ENCODE measurements at places on chromosomes 16 and 17. TPM values are rescaled to one million over a fixed set of nuclear protein-coding genes. Genes with fewer than 3 reads are reported as not detected.
A peak's percentile ranks its signal among the peaks of the same experiment; 100 is the strongest.

DNA sequence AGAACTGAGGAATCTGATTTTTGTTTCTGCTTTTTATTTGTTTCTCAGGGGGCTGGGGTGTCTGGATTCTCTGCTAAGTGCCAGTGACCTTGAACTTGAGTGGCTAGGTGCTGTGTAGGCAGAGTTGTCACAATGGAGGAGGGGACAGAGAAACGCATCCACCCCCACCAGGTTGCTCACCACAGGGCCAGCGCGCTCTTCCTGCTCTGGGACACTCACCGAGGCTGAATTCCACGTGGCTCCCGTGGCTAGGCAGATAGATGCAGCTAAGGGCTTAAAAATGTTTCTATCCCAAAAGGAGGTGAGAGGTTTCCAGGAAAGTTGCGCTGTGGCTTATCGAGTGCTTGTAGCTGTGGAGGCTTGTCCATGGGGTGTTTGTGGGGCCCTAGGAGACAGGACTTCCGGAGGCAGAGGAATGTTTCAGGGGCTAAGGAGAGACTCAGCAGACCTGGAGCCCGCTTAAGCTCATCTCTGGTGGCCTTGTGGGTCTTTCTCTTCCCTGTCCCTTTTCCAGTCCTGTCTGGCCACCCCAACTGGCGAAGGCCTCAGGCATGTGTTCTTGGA, 36.8 kb downstream of the ADCY7 start:
- DNase-seq: peak; percentile 72

DNA sequence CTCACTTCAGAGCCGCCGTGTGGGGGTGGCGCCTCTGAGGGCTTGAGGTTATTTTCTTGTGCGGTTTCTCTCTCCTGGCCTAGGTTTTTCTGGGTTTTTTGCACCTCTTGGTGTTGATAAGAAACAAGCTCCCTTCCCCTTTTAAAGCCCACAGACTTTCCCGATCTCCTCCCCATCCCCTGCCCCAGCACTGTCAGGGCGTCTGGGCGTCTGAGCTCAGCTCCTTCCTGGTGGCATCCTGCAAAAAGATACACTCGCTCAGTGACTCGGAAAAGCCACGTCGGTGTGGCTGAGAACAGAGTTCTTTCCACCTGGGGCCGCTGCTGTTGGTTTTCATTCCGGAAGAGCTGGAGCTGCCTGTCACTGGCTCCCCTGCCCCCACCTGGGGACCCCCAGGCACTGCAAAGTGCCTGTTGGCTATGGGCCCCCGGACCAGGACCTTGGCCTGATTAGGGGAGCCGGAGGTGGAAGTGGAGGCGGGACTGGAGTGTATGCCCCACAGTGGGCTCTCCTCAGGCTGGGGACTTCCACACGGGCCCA, 14.5 kb downstream of the BAIAP2 start:
- DNase-seq: no peak

DNA sequence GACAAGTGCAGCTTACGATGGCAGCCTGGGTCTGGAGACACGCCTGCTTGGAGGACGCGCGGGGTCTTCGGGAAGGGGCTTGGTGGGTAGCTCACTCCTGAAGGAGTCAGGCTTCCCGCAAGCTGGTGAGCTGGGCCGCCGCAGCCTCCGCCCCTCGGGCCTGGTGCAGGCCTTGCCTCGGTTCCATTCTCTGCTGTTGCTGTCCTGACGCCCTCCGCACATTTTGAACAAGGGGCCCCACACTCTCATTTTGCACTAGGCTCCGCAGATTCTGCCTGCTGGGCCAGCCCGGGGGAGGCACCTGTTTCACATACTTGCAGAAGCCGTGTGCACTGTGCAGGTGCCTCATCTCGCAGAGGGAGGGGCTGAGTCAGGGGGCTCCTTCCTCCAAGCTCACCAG, 31.9 kb upstream of the CBX4 start:
- DNase-seq: no peak

DNA sequence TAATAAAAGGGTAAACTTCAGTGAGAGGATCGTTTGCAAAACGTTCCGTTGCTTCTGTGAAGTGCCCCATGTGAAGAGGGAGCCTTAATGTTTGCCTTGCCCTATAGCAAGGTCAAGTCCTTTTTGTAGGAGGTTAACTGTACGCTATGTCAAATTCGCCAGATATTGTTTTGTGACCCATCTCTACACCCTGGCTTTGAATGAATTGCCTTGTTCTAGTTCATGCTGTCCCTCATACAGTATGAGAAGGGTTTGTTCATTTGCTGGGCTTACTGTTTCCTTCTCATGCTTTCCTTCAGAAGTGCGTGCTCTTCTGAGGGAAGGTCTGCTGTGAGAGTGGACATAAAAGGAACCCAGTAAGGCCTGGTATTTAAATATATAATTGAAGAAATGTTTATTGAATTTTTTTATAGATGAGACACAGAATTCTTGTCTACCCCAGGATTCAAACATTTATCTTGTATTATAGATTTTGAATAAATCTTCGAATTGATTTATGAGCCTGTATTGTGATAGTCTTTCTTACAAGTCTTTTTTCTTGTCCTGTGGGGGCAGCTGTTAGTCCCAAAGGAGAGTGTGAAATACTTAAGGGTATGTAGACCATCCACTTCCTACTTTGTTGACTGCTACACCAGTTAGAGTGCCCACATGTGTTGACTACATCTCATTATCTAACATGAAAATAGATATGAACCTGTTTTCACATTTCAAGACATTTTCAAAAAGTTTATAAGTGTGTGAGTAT, 1.7 kb downstream of the MAP3K3 start:
- no peak for DNase-seq

DNA sequence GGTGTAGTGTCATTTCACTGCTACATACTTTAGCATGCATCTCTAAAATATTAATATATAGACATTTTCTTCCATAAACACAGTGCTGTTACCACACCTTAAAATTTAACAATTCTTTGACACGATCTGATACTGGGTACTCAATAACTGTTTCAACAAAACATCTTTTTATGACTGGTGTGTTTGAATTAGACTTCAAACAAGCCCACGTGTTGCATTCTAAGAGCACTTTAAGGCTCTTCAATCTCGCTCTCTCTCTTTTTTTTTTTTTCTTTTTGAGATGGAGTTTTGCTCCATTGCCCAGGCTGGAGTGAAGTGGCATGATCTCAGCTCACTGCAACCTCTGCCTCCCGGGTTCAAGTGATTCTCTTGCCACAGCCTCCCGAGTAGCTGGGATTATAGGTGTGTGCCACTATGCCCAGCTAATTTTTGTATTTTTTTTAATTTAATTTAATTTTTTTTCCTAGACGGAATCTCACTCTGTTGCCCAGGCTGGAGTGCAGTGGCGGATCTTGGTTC, 15.8 kb upstream of the SLC46A1 start:
- no peak for DNase-seq

DNA sequence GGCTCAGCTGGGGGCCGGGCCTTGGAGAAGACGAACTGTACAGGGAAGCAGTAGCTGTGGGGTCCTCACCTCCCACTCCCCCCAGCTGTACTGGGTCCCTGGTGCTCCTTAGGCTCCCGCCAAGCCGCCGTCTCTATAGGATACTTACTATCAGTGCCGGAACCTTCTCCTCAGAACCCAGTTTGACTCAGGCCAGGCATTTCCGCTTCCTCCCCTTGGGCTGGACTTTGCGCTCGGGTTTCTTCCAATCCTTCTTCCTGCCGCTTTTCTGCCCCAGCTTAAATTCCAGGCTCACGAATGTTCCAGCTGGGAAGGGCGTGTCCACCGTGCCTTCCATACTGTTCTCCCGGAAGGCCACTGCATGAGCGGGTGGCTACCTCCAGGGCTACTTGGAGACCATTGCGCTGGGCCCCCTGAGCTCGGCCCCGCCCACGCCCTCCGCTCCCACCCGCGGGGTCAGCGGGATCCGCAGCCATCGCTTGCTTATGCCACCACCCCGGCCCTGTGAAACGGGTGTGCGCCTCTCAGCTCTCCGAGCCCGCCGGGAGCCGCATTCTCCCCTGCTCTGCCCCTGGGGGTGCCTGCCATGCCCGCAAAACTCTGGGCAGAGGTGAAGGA, 1795.9 kb downstream of the TP53TG3F start:
- no peak for DNase-seq

- no peak for DNase-seq
Observed at GRCh38 chr16:50396761-50397535, 28.2 kb upstream of the BRD7 start.

DHX40 gene
- total RNA-seq: 62.6 TPM

SCN4A gene
- 0.63 TPM for total RNA-seq

TMIGD1 gene
- not detected for total RNA-seq

NPW gene
- total RNA-seq: 3.3 TPM

All from cardiac muscle cell (in vitro differentiated cells and primary cell).